ENCODE measurements at places on chromosomes 2 and 18.

DNA sequence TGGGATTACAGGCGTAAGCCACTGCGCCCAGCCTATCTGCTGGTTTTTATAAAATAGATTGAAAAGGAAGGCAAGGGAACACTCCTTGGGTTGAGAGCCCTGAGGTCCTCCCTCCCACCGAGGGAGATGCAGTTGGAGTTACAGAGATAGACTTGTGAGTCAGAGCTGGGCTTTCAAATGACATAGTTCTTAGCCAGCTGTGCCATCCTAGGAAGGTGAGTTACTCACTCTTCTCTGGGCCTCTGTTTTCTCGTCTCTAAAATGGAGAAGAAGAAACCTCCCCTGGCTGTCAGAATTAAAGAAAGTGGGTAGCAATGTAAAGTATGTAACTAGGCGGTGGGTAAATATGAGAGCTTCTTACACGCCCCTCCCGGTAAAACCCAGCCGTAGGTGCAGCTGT, 2.4 kb downstream of the LRRFIP1 start:
- peak; percentile 37 for DNase-seq

- peak; percentile 90 for DNase-seq
Measured at GRCh38 chr2:156115338-156115737, 217.2 kb downstream of the NR4A2 start.

DNA sequence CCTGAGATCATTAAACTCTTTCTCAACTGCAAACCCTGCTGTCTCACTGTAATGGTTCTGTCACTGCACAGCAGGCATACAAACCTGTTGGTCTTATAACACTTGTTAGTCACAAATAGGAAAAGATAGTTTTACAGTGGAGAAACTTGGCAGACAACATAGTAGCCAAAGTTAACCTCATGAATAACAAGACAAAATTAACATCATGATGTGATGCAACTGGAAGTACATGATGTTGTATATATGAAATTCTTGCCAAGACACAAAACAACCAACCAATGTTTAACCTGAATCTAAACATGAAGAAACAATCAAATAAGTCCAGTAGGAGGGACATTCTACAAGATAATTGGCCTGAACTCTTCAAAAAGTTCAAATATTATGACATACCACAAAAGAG, 189.3 kb downstream of the RNF152 start:
- DNase-seq = peak; percentile 9

DNA sequence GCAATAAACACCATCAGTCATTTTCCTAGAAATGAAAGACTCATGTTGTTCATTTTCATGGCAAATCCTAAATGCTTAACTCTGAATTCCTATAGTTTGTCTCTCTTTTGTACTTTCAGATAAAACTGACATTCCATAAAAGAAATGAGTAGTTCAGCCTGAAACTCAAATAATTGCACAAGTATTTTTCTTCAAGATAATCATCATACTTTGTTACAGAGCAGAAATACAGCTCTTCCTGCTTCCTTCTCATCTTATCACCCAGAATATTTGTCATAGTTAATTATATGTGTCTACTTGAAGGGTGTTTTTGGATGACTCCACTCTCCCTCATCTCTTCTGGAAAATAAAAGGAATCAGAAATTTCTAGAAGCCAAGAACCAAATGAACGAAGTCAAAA, 141.1 kb downstream of the HNMT start:
- no peak for DNase-seq

- DNase-seq = peak; percentile 16
Measured at GRCh38 chr18:42784632-42785031, 330.9 kb downstream of the RIT2 start.

- no peak for DNase-seq
Measured at GRCh38 chr2:6492573-6492972, 373.1 kb downstream of the CMPK2 start.

- peak; percentile 13 for DNase-seq
Measured at GRCh38 chr2:86661333-86661732, 37.7 kb upstream of the RNF103 start.

- no peak for DNase-seq
Measured at GRCh38 chr2:47675196-47675825, 107.6 kb upstream of the MSH6 start.

GRCh38 chr2:174086708-174087107, 121.5 kb upstream of the SP3 start:
- no peak for DNase-seq

DNA sequence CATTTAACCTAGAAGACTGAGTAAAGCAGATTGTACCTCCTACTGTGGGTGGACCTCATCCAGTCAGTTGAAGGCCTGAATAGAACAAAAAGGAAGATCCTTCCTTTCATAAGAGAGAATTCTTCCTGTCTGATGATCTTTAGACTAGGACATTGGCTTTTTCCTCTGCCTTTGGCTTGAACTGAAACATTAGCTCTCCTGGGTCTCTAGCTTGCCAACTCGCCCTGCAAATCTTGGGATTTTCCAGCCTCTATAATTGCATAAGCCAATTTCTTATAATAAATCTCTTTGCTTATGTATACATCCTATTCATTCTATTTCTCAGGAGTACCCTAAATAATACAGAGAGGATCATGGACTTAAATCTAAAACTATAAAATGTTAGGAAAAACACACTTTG, 6.2 kb upstream of the KDSR start:
- DNase-seq = no peak

DNA sequence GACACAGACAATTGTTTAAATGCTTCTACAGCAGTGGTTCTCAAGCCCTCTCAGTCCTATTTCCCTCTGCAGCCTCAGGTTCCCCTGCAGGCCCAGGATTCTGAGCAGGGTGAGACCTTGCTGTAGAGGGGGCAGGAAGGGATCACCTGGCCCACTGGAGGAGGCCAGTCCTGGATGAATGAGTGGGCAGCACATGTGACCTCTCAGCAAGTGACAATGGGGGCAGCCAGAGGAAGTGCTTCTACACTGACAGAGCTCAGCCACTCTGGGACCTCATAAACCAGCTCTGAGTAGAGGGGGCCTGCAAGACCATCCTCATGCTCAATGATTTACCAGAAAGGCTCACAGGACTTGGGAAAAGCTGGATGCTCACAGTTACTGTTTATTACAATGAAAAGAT, 63.2 kb downstream of the ASB1 start:
- DNase-seq = no peak

DNA sequence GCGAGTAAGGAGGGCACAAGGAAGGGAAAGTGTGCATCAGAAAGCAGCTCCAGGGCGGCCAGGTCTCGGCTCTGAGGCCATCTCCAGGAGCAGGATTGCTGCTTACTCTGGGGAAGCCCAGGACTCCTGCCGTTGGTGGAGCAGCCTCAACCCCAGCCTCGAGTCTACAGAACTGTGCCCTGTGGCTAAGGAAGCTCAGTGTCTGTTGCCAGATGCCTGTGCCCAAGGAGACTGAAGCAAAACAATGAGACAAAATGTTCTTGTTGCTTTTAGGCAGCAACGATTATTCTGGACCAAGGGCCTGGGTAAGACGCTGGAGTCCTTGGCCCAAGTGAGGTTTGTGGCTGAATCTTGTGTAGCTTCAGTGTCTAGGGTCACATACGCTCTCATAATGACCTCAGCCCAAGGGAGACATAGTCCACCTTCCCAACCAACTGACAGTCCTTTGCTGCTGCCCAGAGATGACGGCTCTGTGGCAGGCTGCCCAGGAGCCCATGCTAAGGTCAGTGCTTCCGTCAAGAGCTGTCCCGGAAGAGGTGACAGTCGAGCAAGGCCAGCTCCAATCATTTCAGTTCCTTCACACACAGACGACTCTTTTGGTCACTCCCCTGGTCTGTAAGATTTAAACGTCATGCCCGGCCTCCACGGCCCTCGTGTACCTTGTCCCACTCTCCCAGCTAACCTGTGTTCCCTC, 223.8 kb downstream of the TTC32 start:
- DNase-seq = no peak

GRCh38 chr18:39870591-39870990, 2084.4 kb upstream of the PIK3C3 start:
- DNase-seq = peak; percentile 85

DNA sequence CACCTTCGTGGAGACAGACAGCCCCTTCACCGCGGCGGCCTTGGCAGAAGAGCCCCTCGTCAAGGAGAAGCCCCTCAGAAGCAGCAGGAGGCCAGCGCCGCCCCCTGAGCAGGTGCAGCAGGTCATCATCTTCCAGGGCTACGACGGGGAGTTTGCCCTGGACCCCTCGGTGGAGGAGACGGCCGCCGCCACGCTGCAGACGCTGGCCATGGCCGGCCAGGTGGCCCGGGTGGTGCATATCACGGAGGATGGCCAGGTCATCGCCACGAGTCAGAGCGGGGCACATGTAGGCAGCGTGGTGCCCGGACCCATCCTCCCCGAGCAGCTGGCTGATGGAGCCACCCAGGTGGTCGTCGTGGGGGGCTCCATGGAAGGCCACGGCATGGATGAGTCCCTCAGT, 145.7 kb downstream of the PTGR3 start:
- no peak for DNase-seq

- no peak for DNase-seq
Measured at GRCh38 chr2:171874963-171875362, 19.1 kb downstream of the SLC25A12 start.

- no peak for DNase-seq
Measured at GRCh38 chr2:189641002-189641401, 20.3 kb upstream of the ASNSD1 start.

DNA sequence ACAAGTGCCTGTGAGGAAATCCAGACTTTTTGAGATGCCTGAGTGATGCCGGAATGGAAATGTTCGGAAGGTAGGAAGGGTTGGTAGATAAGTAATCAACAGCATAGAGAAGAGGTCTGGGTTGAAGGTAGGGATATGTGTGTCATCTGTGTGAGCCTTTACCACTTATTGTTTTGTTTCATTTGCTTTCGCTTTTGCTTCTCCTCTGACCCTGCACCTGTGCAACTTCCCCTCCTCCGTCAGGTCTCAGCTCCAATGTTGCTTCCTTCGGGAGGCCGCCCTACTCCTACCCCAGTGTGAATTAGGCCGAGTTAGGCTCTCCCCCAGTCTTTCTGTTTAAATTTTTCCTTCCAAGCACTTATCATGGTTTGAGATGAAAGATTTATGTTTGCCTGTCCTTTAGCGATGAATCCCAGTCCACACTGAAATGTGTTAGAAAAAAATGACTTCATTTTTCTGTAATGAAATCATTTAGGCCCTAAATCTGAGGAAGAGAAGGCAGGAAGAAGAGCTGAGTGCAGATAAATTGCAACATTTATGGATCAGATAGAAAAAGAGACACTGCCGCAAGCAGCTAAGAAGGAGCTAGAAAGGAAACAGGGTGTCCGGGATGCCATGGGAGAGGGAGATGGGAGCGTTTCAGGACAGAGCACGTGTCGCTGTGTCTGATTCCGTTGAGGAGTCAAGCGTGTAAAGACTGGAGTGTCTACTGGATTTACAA, 139.6 kb upstream of the PELI1 start:
- DNase-seq = no peak

DNA sequence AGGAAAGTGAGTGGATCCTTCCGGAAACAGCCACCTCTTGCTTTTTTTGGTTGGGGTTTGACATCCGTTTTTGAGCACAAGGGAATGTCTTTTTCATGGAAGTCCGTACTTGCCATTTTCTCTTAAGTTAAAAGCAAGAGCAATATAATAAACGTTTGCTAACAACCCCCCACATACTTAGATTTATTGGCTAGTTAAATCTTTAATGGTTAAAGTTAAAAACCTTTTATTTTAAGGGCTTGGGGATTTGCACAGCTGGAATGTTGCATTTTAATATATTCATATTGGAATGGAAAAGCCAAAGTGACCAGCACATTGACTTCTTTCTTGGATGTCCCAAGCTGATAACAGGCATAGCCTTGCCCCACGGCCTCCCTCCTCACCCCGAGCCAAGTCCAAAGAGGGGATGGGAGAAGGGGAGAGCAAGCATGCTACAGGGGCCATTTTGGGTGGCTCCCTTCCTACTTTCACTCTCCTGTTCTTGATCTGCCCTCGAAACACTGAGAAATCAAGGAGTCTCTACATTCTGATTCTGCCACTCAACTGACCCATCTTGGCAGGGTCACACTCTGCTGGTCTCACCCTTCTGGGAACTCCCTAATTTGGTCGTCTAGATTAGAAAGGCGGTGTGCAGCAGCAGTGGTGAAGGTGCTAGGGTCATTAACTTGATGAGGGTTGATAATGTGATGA, 48.1 kb upstream of the PKDCC start:
- DNase-seq = no peak

- DNase-seq = no peak
Measured at GRCh38 chr18:49968644-49969309, 155.4 kb upstream of the ACAA2 start.

DNA sequence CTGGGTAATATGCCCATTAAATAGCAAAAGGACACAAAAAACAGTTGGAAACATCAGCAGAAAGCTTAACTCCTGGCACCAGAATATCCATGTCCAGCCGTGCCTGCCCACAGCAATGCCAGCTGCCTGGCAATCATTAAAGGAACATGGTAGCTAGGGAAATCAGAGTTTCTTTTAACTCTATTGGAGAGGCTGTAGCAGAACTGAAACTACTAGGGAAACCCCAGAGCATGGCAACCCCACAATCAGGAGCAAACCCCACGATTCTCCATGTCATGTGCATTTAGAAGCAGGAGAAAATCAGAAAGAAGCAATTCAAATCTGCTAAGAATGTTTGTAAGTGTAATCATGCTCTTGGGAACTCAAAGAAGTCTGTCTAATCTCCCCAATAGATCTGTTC, 409.0 kb upstream of the SMIM21 start:
- DNase-seq = no peak

GRCh38 chr2:129929321-129930290, 49.9 kb upstream of the RAB6C start:
- DNase-seq = no peak

GRCh38 chr18:76461148-76461547, 33.9 kb downstream of the ZNF516 start:
- no peak for DNase-seq

- DNase-seq = no peak
Measured at GRCh38 chr2:238965371-238966071, 117.6 kb downstream of the TWIST2 start.

DNA sequence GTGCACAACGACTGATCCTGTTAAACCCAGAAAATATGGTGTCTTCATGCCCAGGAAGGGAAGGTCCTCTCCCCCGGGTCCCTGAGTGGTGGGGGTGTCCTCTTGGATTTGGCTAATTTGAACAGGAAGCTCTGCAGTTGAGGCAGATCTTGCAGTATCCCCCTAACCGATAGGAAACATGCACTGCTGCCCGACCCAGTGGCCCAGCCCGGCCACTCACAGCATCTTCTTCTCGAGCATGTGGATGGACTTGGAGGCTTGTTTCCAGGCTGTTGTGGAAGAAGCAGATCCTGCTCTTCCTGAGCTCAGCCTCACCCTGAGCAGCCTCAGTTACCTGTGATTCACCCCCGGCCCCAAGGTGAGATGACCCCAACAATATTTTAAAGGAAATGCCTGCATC, 46.4 kb upstream of the ASB1 start:
- no peak for DNase-seq

GRCh38 chr2:215452725-215453124, 16.9 kb upstream of the FN1 start:
- DNase-seq = no peak

DNA sequence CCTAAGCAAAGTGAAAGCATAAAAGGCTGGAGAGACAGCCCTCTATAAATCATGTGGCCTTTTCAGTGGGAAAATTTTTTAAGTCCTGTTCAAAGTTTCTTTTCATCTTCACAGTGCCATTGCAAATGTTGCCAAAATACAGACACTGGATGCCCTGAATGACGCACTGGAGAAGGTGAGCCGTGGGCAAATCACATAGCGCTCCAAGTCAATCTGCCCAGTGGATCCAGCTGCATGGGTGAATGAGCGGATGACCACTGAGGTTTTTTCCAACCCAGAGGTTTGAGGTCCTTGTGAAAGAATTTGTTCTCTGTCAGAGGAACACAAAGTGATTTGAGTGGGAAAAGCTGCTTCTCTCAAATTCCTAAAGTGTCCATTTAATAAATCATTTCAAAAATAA, 11.8 kb downstream of the DAPL1 start:
- no peak for DNase-seq
